ENCODE measurements at places on chromosomes 5 and 9.
A peak's percentile ranks its signal among the peaks of the same experiment; 100 is the strongest.

DNA sequence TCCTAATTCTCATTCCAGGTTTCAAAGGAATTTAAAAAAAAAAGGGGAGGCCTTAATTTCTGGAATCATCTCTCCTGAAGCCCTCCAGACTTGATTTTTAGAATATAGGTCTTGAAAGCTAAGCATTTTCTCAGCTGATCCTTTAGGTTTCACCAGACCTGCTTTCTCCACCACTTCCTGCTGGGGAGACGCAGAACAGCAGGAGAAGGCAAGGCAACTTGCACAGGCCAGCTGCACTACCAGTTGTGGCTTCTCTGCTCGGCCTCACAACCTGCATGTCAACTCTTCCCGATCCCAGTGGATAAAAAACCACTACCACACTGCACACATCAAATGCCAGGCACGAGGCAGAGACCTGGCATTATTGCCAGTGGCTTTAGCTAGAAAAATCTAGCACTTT lies 119.8 kb downstream of the SIL1 start:
- no peak for DNase-seq

- no peak for DNase-seq
Observed at GRCh38 chr5:161027763-161028162, 175.8 kb upstream of the ATP10B start.

DNA sequence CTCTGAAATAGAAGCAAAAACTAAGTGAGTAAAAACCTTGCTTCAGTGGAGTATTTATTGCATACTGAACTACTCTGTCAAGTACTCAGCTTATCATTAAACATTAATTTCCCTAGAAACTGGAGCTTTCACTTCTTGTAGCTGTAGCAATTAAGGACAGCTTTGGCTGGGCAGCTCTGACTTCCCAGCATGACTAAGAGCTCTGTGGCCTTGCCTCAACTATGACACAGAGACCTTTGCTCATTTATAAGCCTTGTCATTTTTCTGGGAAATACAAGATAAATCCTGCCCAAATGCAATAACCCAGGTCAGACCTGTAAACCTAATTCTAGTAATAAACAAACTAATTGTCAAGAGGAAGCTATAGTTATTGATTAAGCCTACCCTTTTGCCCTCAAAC lies 65.4 kb upstream of the STK32A start:
- DNase-seq, result no peak

DNA sequence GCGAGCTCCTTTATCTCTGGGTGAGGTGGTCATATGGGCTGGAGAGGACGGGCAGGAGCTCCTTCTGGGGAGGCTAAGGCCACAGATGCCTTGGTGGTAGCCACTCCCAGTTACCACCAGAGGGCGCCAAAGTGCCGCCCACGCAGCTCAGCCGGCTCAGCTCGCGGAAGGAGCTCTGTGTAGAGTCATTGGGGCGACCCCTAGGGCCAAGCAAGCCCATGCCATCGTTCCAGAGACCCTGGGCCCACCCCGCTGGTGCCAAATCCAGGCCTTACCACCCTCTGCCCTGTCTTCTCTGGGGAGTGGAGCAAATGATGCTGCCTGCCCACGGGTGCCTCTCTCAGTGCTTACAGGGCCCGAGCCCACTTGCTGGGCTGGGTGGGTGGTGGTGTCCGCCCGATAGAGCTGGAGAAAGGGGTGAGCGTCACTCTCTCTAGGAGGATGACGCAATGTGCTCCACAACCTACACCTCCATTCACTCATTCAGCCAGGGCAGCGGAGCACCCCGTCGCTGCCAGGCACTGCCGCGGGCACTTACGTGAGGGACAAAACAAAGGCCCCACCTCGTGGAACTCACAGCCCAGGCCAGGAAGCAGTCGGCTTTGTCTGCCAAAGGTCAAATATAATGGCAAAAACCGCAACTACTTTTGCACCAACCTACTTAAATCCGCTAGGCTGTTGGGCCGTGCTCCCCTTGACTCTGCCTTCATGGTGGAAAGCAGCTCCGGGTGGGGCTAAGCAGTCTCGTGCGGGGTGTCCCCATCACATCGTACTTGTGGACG lies 13.8 kb downstream of the TSPAN17 start:
- no peak for DNase-seq

DNA sequence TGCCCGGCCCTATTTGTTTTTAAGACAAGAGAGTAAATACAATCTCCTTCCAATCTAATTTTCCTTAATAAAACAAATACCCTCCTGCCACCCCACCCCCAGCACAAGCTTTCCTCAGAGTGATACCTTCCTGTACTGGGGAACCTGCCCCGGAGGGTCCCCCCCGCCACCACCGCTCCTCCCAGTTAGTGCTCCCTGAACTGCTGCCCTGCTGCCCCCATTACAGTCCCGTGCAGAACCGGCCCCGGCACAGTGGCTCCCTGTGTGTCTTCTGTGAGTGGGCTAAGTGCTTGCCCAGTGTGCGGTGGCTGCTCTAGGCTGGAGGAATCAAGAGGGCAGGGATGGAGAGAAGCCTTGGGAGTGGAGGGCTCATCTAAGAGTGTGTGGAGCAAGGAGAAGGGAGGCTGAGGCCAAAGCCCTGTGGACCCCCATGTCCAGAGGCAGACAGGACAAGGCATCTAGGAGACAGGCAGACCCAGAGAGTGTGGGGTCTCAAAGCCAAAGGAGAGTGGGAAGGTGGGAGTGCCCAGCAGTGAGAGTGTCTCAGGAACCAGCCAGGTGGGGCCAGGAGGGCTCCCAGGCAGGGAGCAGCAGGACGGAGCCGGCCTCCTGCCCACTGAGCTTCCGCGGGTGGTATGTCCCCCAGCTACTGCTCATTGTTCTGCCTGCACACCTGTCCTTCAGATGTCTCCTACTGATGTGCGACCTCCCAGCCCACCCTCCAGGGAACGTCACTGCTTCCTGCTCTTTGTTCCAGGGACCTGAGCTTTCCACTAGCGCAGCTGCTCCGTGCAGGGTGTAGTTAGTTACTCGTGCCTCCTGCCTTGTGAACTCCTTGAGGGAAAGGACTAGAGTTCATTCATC lies 129.0 kb downstream of the DAB2IP start:
- no peak for DNase-seq

GRCh38 chr5:172898843-172899369 lies 60.3 kb upstream of the RPL26L1 start:
- DNase-seq, result no peak

- DNase-seq, result no peak
Observed at GRCh38 chr9:131845305-131846298, 105.7 kb upstream of the RAPGEF1 start.

GRCh38 chr5:58456486-58456885 lies 3.4 kb downstream of the PLK2 start:
- DNase-seq, result no peak

- DNase-seq, result no peak
Observed at GRCh38 chr5:41275813-41276512, 62.6 kb upstream of the C6 start.

- DNase-seq, result no peak
Observed at GRCh38 chr5:98218838-98219237, 554.6 kb upstream of the RGMB start.

- no peak for DNase-seq
Observed at GRCh38 chr5:42531611-42532010, 108.4 kb downstream of the GHR start.

DNA sequence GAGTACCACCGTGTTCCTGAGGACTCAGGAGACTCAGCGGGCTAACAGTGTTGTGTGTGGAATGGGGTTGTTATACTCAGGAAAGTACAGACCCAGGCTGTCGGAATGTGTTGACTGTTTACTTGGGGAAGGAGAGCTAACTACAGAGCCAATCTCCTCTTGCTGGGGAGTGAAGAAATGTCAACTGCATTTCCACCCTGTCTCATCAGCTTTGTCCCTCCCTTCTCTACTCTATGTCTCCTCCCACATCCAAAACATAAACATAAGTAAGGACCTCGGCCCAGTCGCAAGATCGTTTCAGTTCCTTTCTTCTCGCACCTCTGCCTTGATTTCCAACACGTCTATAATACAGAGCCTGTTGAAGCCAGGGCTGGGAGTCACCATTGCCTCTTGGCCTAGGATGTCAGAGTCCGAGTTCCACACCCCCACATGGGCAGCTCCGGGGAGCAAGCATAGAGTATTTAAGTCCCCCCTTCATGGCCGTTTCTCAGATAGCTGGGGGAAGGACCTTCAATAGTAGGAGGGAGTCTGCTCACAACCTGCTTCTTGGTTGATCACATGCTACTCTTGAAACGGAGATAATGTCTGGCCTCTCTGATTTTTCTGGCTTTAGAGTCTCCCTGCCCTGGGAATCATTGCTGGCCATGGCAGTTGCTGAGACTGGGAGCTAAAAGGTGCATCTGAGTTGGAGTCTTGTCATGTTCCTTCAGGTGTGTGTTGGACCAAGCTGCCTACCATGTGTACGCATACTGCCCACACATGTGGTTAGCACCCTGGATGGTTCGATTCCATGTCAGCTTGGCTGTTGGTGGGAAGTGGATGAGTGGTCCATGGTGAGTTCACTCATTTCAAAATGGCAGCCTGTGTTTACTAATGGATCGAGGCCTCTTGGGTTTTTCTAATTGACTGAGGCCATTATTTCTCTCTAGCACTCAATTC lies 147.3 kb downstream of the MTX3 start:
- DNase-seq, result no peak

- DNase-seq, result no peak
Observed at GRCh38 chr5:54404568-54404967, 50.9 kb upstream of the HSPB3 start.

DNA sequence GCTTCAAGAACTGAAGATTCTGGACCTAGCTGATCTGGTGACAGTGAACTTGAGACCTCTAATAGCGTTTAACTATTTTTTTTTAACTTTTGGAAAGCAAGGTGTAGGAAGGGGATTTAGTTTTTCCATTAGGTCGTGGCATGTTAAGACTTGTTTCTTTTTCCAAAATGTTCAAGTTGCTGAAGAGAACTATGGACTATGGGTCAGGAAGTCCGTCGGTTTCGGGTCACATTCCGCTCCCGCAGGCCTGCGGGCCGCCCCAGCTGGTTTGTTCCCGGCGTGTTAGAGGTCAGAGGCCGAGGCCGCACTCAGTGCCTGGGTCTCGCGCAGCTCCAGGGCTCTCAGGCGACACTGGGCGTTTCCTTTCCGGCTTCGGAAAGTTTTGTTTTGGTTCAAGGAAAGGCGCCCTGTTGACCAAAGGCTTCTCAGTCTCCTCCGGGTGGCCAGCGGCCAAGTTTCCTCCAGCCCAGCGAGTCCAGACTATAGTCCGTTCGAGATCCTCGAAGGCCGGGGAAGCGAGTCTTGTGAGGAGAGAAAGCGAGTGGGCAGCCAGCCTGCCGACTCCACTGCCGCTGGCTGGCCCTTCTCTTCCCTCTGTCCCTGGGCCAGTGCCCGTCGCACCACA lies 586 bp upstream of the FCHO2 start:
- DNase-seq, result peak; percentile 11

- DNase-seq, result no peak
Observed at GRCh38 chr5:76305269-76305668, 97.8 kb upstream of the IQGAP2 start.

DNA sequence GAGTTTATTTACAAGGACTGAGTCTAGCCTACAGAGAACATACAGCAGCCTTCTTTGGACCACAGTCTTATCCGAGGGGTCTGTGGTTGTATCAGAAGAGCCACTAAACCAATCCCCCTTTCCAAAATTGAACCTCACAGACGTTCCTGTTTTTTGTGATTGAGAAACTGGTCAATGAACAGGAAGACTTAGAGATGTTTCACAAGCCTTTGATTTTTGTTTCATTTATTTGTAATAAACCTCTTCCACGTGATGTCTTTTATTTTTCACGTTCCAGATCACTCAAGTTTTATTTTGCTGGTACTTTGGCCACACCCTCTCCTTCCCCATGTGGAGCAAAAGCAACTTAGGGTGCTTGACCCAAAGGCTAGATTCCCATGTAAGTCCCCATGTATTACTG lies 16.1 kb downstream of the CCT5 start:
- DNase-seq, result no peak

- no peak for DNase-seq
Observed at GRCh38 chr5:75260708-75261107, 24.0 kb upstream of the ANKRD31 start.

GRCh38 chr9:120435091-120435490 lies 144.9 kb downstream of the CDK5RAP2 start:
- DNase-seq, result no peak

GRCh38 chr9:126805554-126806262 lies 868 bp downstream of the ZBTB43 start:
- DNase-seq, result no peak

- no peak for DNase-seq
Observed at GRCh38 chr5:97545886-97546535, 363.0 kb upstream of the RIOK2 start.

DNA sequence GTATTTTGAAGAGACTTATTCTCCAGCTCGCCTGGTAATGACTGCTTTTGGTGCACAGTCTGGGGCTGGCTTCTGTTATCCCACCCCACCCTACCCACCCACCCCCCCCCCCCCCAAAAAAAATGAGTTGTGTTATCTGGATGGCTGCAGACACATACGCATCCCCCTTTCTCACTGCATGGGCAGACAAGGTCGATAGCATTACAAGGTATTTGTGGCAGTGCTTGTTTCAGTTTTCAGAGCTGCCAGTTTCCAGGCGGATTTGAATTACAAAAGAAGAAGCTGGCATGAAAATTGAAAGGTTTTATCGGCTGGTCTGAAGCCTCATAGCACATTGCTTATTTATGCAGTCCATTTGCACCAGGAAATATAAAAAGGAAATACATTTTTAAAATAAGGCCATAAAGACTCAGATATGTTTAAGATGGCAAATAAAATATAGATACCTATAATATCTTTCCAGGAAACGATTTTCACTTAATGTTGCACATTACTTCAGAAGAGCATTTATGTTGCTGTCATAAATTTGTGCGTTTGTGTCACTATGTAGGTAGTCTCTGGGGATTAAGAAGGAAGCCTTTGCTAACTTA lies 85.1 kb upstream of the GRHPR start:
- DNase-seq, result no peak

DNA sequence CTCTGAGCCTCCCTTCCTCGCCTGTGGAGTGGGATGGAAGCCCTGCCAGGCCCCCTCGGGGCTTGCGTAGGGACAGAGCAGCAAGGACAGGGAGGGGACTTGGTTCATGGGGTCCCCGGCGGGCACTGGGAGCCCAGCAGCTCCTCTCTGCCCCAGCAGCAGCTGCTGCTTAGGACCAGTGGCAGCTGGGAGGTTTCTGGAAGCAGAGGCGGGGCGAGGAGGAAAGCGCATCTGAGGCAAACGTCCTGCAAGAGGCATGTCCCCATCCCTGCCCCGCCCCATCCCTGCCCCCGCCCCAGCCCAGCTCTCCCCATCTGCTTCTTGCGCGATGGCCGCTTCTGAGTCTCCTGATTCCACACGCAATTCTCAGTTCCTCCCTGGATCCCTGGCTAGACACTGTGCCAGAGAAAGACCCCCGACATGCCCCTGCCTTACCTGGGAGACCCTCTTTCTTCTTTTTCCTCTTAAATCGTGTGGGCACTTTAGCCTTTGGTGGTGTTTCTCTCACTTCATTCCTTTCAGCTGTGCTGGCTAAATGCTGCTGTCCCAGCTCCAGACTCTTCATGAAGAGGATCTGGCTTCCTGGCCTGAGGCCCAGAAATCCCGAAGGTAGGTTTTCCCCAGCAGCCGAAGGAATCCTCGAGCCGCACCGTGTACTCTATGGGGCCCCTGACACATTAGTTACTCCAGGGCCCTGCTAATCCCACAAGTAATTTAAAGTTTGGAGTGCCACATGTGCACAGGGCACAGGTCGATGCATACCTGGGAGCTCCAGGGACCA lies 4.4 kb upstream of the OR2S2 start:
- DNase-seq, result no peak
